ENCODE measurements at places on chromosomes 13 and 19.

DNA sequence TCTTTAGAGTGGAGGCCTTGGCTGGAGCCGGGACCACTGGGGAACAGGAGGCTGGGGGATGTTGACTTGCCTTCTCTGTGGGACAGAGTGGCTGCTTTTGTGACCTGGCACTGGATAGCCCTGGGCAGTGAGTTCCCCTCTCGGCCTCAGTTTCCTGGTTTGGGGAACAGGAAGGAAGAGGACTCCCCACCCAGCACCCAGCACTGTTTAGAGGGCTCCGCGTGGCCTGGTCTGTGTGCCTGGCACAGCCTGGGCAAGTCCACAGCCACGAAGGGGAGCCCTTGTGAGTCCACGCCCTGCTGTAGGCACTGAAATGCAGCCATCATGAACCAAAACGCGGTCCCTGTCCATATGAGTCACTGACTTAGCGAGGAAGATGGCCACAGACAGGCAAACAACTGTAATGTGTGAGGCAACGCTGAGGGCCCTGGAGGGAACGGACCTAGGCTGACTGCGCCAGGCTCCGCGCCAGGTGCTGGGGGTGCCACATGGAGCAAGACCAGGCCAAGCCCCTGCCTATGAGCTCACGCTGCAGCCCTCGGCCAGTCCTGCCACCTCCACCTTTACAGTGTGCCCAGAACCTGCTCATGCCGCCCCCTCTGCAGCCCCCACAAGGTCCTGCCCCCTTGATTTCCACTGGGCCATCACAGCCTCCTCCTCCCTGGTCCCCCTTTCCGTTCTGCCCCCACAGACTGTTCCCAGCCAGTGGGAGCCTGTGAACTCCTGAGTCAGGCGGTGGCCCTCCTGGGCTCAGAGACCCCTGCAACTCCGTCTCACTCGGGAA lies 35.5 kb downstream of the PAK4 start:
- peak; percentile 34 for DNase-seq

GRCh38 chr19:48363500-48363809 lies 285 bp downstream of the TMEM143 start:
- DNase-seq = no peak

- no peak for DNase-seq
Measured at GRCh38 chr13:41313659-41314197, 2.7 kb downstream of the NAA16 start.

GRCh38 chr19:7288131-7288530 lies 6.1 kb downstream of the INSR start:
- DNase-seq = no peak

- no peak for DNase-seq
Measured at GRCh38 chr19:28913626-28914025, 299.3 kb downstream of the UQCRFS1 start.

GRCh38 chr13:49791315-49791710 lies 1.2 kb downstream of the KPNA3 start:
- DNase-seq = peak; percentile 68

DNA sequence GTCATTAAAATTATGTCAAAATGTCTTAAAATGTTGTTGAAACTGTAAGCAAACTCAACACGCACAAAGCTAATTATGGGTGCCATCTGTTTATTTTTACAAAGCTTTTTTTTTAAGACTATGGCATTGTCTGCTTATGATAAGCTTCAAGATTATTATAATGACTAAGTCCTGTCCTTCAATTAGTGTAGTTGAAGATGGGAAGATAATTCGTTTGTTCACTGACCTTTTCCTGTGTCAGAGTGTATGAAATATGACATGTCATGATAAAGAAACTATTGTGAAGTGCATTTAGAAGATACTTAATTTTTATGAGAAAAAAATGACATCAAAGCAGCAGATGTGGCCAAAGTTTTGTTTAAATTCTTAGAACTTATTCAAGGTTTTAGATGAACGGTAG lies 211.3 kb downstream of the PCCA start:
- DNase-seq = no peak

- no peak for DNase-seq
Measured at GRCh38 chr19:17703824-17704463, 15.3 kb upstream of the MAP1S start.

Data from SW480 (cell line).